ENCODE measurements at places on chromosomes 2 and 18.

DNA sequence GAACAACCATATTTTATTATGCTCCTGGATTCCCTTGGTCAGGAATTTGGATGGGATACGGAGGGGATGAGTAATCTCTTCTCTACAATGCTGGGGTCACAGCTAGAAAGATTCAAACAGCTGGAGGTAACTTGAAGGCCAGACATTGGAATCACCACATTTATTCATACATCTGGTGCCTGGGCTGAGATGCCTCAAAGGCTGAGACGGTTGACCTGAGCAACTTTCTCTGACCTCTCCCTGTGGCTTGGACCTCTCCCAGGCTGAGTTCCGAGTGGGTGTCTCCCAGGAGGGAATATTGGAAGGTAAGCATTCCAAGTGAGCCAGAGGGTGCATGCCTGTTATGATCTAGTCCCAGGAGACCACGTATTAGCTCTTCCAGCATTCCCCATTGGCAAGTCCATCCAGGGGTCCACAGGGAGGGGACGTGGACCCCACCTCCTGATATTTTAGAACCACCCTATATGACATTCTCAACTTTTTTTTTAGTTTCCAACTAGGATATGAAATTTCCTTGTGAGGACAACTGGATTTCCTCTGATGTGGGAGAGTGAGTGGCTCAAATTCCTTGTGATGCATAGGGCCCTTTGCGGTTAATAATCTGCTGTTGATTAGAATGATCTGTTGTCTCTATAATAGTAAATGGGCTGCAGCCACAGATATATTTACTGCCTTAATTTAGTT, 101.8 kb downstream of the MRPS9 start:
- no peak overlapping the region for H3K4me3 ChIP-seq
- H3K27ac ChIP-seq, result no peak overlapping the region
- peaks cover 6% of the 10 kb centered on the region for H3K4me1 ChIP-seq
- DNase-seq, result no peak
- no peaks in the 10 kb centered on the region for H3K36me3 ChIP-seq

- no peak for DNase-seq
- no peak overlapping the region for H3K27ac ChIP-seq
- no peaks in the 10 kb centered on the region for H3K27me3 ChIP-seq
- H3K4me1 ChIP-seq, result no peaks in the 10 kb centered on the region
Measured at GRCh38 chr18:28559511-28559910, 382.6 kb upstream of the CDH2 start.

- peaks cover 6% of the 10 kb centered on the region for H3K4me1 ChIP-seq
- peaks cover 19% of the 10 kb centered on the region for H3K36me3 ChIP-seq
- H3K4me3 ChIP-seq, result no peak overlapping the region
- DNase-seq, result peak; percentile 54
- no peaks in the 10 kb centered on the region for H3K27me3 ChIP-seq
- H3K27ac ChIP-seq, result peak overlapping the region; percentile 93
Measured at GRCh38 chr2:203463266-203463678, 71.8 kb downstream of the RAPH1 start.

DNA sequence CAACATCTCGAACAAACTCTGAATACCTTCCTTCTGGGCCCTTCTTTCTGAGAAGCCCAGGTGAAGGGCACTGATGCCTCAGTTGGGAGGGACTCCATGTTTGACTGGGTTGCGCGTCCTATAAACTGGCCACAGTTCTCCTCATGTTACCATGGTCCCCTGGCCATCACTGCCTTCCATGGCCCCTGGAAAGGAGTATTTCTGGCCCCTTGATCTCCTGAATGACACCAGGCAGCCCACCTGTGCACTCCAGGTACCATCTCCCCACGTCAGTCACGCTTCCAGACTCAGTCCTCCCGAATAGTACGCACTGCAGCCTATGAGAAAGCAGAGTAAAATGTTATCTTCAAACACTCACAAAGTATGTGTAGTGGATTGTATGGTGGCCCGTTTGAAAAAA, 73.9 kb downstream of the ACKR3 start:
- no peaks in the 10 kb centered on the region for H3K36me3 ChIP-seq
- H3K4me3 ChIP-seq, result no peak overlapping the region
- no peak for DNase-seq

DNA sequence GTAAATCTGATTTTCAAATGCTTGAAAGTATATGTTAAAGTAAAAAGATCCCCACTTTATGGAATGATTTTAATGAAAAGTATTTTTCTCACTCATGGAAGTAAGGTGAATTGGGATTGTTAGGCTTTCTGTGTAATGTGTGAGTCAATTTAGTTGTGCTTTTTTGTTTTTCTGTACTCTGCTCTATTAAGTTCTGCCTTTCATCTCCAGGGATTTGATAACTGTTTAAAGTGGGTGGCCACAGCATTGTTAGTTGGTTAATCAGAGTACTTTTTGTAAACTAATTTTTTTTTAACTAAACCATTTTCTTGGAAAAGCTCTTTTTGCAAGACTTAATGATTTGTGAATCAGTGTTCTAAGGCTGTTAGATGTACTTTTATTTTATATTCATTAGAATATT, 76.8 kb downstream of the ABI2 start:
- peaks cover 38% of the 10 kb centered on the region for H3K36me3 ChIP-seq
- no peak for DNase-seq
- no peak overlapping the region for H3K4me3 ChIP-seq
- no peaks in the 10 kb centered on the region for H3K27me3 ChIP-seq
- no peaks in the 10 kb centered on the region for H3K4me1 ChIP-seq
- peak overlapping the region; percentile 81 for H3K27ac ChIP-seq

GRCh38 chr2:138205281-138205680, 241.0 kb downstream of the HNMT start:
- no peaks in the 10 kb centered on the region for H3K36me3 ChIP-seq
- no peak overlapping the region for H3K4me3 ChIP-seq
- no peaks in the 10 kb centered on the region for H3K27me3 ChIP-seq
- H3K27ac ChIP-seq, result no peak overlapping the region

GRCh38 chr18:3466872-3467271, 16.9 kb downstream of the TGIF1 start:
- H3K27me3 ChIP-seq, result no peaks in the 10 kb centered on the region
- peaks cover 1% of the 10 kb centered on the region for H3K36me3 ChIP-seq
- no peak overlapping the region for H3K4me3 ChIP-seq

- H3K36me3 ChIP-seq, result no peaks in the 10 kb centered on the region
- no peaks in the 10 kb centered on the region for H3K27me3 ChIP-seq
- H3K4me3 ChIP-seq, result no peak overlapping the region
- no peak overlapping the region for H3K27ac ChIP-seq
- no peaks in the 10 kb centered on the region for H3K4me1 ChIP-seq
Measured at GRCh38 chr2:34980689-34981088, 1374.9 kb upstream of the CRIM1 start.

DNA sequence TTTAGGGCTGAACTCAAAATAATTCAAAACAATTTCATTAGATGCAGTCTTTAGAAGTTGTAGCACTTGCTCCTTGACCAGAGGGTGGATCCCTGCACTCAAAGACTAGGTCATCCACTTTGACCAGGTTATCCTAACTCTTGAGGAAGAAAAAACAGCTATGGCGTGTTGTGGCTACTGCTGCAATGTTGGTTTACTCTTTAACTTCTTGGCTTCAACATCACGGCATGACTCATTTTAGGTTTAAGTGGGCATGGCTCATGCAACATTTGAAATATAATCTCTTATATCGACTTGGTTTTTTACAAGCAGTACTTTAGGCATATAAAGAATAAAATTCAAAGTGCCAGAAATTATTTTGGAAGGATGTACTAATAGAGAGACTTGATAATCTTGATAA, 35.4 kb downstream of the ANKRD29 start:
- H3K27me3 ChIP-seq, result no peaks in the 10 kb centered on the region
- DNase-seq, result no peak
- H3K4me1 ChIP-seq, result peaks cover 19% of the 10 kb centered on the region
- no peaks in the 10 kb centered on the region for H3K36me3 ChIP-seq

- no peaks in the 10 kb centered on the region for H3K4me1 ChIP-seq
- H3K27me3 ChIP-seq, result peaks cover 24% of the 10 kb centered on the region
- no peak overlapping the region for H3K4me3 ChIP-seq
- no peak overlapping the region for H3K27ac ChIP-seq
Measured at GRCh38 chr2:120498576-120499394, 152.8 kb downstream of the INHBB start.

DNA sequence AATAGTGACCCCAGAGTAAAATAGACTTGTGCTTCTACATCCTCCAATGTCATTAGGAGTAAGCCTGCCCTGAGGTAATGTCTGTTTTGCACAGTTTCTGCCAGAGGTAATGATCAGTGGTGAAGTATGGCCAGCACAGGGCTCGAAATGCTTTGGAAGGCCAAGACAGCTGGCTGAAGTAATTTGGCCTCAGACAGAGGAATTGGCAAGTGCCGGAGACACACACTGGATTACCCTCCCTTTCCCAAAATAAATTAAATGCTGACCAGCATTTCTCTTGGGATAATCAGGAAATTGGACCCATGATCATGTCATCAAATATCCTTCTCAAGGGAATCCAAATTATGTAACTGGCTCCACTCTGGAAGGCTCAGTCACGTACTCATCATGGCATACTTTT, 379.0 kb upstream of the CHST9 start:
- H3K27me3 ChIP-seq, result no peaks in the 10 kb centered on the region
- H3K36me3 ChIP-seq, result no peaks in the 10 kb centered on the region
- no peak overlapping the region for H3K4me3 ChIP-seq
- H3K4me1 ChIP-seq, result no peaks in the 10 kb centered on the region

GRCh38 chr2:136024185-136024584, 38.8 kb upstream of the DARS1 start:
- no peak overlapping the region for H3K4me3 ChIP-seq
- DNase-seq, result no peak
- H3K27ac ChIP-seq, result no peak overlapping the region
- peaks cover 4% of the 10 kb centered on the region for H3K4me1 ChIP-seq
- H3K36me3 ChIP-seq, result no peaks in the 10 kb centered on the region

DNA sequence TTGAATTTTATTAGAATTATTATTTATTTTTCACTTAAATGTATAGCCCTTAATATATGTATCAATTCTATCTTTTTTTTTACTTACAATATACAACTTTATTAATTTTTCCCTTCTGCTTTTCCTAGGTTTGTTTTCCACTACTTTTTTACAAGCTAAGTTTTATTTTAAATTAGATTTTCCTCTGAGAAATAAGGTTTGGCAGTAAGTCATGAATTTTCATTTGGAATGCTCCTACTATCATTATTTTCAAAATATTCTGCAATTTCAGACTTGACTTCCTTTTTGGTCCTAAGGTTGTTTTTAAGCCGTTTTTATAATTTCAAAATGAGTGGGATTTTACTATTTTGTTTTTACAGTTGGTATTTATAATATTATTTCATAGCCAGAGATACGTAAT, 222.8 kb upstream of the PIEZO2 start:
- H3K4me3 ChIP-seq, result no peak overlapping the region
- H3K27ac ChIP-seq, result no peak overlapping the region
- no peaks in the 10 kb centered on the region for H3K27me3 ChIP-seq
- H3K36me3 ChIP-seq, result no peaks in the 10 kb centered on the region
- no peak for DNase-seq

DNA sequence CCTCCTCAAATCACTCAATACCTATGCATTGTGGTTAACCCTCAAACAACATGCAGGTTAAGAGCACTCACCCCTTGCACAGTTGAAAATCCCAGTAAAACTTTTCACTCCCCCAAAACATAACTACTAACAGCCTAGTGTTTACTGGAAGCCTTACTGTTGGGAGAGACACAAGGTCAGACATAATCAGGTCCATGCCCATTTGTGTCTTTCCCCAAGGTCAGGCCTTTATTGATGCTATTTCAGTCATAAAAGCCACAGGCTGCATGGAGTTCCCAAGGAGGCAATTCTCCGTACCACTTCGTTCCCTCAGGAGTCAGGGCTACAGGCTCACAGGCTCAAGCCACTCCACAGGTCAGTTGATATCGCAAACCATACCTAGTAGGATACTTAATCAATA, 180.2 kb downstream of the NCK2 start:
- H3K4me1 ChIP-seq, result no peaks in the 10 kb centered on the region
- no peaks in the 10 kb centered on the region for H3K36me3 ChIP-seq
- H3K27me3 ChIP-seq, result no peaks in the 10 kb centered on the region
- DNase-seq, result no peak

- no peaks in the 10 kb centered on the region for H3K4me1 ChIP-seq
- no peak overlapping the region for H3K4me3 ChIP-seq
- no peaks in the 10 kb centered on the region for H3K36me3 ChIP-seq
- DNase-seq, result no peak
- H3K27me3 ChIP-seq, result no peaks in the 10 kb centered on the region
Measured at GRCh38 chr18:22504251-22505030, 86.7 kb upstream of the CTAGE1 start.

DNA sequence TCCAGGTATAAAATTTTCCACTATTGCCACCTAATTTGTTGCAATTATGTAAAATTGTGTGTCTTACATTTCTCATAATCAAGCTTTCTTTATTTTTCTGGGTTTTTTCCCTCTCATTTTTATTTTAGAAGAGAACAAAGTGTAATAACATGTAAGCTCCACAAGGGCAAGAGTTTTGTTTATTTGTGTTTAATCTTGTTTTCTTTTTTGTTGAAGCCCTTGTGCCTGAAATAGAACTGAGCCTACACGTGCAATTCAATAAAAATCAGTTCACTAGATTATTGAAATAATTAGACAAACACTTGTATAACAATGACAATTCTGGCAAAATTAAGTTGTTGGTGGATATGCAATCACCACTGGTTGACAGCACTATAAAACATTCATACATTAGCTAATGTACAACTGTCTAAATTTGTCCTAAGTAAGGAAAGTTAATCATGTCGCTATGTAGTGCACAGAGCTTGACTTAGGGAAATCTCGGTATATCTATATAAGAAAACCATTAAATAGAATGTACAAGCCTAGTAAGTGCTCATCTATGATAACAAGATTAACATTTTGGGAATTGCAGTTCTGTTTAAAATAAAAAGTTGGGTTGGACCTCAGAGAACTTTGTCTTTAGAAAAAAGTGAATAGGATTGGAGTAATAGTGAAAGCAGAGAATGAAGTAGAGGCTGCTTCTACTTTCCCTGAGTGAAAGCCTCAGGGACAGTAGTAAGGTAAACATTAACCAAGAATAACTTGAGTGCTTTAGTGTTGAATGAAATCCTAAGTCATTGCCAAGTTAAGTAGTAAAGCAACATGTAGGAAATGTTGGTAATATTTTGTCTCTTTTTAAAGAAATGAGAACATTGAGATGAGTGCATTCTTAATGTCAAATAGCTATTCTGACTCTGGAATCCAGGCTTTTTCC, 37.4 kb upstream of the NOL4 start:
- no peak for DNase-seq
- no peak overlapping the region for H3K4me3 ChIP-seq

Data from SK-N-SH (cell line).